ENCODE measurements at places on chromosomes 13 and 19.

GRCh38 chr13:44275381-44275780 lies 98.2 kb upstream of the SERP2 start:
- DNase-seq, result no peak

DNA sequence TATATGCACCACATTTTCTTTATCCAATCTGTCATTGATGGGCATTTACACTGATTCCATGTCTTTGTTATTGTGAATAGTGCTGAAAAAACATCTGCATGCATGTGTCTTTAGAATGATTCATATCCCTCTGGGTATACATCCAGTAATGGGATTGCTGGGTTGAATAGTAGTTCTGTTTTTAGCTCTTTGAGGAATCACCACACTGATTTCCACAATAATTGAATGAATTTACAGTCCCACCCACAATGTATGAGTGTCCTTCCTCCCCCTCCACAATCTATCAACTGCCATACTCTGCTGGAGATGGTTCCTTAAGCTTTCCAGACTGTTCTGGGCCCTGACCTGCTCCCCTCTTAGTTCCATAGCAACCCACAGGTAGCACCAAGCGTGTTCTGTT lies 667.0 kb downstream of the LIG4 start:
- DNase-seq, result no peak

- no peak for DNase-seq
These were observed 281.0 kb downstream of the ATP8A2 start for GRCh38 chr13:25652764-25653163.

GRCh38 chr13:111857846-111858560 lies 208.9 kb upstream of the SOX1 start:
- DNase-seq, result no peak

- no peak for DNase-seq
These were observed 300.2 kb downstream of the DCLK1 start for GRCh38 chr13:35830850-35831450.

- DNase-seq, result no peak
These were observed 107.7 kb downstream of the COL4A1 start for GRCh38 chr13:110199046-110199831.

DNA sequence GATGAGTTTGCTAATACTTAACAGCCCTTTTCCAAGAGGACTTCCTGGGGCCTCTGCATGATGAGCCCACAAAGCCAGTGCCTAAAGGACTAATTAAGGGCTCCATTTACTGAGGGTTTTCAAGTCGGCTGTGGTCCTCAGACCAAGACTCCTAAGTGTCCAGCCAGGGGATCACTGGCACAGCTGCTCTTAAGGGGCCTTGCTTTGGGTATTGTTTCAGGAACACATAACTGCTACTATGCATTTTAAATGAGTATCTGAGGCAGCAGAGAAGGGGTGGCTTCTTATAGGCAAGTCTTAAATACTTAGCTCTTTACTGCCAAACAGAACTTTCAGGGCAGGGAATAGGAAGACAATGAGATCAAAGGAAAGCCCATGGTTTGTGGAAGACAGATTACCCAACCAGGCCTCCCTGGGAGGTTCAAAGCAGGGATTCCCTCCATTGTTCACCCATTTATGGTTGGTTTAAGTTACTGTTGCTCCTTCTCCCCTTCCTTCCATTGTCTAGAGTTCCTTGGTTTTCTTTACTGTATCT lies 61.9 kb downstream of the TNFRSF19 start:
- DNase-seq, result no peak

- DNase-seq, result no peak
These were observed at the start of gene FREM2 for GRCh38 chr13:38686577-38687245. TSS of gene FREM2 (plus strand) at chr13:38687077. CDS start at chr13:38687345, 268 bp downstream.

DNA sequence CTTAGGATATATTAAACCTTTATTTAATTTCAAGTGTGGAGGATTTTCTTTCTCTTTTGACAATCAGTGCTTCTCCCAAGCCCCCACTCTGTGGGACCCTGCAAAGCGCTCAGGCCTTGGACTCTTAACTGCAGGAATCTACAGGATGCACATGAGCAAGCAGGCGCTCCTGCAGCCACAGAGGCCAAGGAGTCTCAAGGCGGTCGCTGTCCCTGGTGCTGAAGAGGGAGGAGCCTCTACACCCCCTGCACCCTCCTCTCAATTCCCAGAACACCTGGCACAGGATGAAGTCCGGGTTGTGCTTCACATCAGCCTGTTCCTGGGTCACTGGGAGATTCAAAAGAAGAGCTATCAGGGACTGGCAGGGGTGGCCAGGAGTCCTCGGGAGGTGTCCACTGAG lies 13.5 kb downstream of the OR10H4 start:
- no peak for DNase-seq

DNA sequence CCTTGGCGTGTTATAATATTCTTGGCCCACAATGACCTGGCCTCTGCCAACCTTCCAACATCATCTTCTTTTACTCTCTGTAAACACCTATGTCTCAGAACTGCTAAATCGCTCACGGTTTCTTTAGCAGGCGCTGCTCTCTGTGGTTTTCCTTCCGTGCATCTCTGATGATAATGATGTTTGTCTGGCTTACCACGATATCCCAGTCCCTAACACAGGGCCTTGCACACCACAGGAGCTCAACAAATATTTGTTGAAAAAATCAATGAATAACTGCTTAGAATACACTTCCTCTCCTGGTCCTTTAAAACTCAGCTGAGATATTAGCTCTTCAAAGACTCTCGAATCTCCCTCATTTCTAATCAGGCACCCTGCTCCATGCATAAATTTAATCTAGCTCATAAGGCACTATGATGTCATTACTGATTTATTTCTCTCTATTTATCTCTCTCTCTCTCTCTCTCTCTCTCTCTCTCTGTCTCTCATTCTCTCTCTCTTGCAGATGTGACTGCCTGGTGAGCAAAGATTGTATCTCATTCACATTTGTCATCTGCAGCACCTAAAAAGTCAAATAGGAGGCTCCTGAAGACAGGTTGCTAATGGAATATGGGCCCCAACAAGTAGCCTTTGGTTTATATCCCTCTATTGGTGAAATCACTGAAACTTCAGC lies 206.4 kb downstream of the NHLRC3 start:
- DNase-seq, result no peak

Measured in Kasumi-1 (cell line).